ENCODE measurements at places on chromosomes 7 and 10.

GRCh38 chr7:43553999-43554398 is 28.9 kb upstream of the STK17A start:
- no peak for DNase-seq

DNA sequence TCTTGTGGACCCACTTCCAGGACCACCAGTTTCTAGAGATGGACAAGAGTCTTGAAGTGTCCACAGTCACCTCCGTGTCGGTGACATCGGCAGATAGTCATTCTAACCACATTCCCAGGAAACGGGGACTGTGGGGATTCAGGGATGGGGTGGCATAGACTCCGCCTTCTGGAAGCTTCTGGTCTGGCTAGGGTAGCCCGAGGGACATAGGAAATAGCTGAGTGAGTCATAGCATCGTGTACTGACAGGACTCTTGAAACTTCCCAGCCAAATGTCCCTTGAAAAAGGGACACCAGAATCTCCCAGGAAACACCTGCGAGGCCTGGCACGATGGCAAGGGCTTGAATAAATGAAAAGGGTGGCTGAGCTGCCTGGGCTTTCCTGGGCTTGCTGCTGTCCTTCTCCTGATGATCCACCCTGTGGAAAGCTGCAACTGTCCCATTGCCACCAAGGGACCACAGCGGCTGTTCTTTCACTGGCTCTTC is 84.1 kb upstream of the LRRC4 start:
- DNase-seq = no peak

GRCh38 chr10:33122014-33122809 is 164.2 kb upstream of the ITGB1 start:
- no peak for DNase-seq

DNA sequence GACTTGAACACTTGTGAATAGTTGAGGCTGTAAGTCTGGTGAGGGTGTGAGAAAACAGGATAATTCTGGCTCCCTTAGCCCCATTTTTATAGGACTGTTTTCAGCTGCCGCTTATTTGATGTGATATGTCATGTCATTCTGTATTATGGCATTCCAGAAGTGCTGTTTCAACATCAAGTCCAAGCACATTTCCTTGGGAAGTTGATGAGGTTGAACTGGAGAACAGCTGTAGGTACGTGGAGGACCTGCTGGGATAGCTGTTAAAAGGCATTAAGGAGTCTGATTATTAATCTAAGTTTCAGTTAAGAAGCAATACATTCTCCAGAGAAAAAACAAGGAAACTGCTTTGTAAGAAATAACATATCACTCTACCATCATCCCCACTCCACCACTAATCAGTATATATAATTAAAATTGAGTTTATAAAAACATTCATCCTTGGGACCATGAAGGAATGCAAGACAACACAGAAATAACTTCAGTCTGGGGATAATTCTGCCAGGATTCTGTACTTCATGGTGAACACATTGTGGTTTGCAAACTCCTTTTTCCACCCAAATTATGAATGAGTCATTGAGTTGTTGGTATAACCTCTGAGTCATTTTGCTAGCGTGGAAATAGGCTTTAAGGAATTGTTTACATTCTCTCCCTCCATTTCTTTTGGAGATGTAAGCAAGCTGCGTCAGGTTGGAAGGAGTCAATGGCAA is 39.9 kb upstream of the TMEM229A start:
- DNase-seq = no peak

DNA sequence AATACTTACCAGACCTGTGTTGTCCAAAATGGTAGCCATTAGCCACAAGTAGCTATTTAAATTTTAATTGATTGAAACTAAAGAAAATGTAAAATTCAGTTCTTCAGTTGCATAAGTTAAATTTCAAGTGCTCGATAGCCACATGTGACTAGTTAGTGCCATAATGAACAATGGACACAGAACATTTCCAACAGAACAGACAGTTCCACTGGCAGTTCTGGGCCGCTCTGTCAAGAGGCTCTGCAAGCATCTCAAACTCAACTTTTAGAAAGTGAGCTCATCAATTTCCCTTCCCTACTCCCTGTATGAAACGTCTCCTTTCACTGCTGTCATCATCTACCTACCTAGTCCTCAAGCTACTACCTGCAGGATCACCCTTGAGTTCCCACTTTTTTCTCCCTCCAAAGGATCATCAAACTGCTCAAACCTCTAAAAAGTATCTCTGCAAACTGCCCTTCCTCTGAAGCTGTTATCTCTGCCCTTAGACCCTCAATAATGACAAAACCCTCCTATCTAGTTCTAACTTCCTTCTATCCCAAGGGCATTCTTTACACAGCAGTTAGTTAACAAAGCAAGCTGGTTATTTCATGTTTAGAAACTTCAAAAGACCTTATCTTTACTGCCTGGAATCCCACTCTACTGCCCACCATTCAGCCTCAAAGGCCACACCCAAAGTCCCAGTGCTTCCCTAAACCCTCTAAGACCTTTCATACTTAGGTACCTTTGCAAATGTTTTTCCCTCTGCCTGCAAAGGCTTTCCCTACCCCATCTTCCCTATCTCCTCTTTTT is 20.6 kb downstream of the SHTN1 start:
- no peak for DNase-seq

DNA sequence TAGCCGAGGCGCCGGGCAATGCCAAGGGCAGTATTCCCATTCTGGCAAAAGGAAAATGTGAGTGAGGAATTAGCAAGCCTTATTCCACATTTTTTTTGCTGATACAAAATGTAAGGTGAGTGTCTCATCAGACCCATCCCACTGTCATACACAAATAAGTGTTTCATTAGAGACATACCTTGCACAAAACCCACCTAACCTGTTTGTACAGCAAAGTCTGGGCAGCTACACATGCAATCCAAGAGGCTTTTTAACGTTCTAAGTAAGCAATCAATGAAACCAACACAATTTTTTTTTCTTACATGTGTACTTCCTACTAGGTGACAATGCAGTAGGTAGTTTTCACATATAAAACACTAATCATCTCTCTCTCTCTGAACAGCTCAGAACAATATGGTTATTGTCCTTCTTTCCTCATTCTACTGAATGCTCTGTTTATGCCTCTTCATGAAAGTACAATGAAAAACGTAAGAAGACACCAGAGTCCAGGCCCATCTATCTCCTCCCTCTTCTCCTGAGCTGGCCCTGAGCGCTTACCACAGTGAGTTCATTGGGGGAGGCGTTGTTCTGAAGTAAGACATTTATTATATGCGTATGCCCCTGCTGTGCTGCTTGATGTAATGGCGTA is 217.2 kb downstream of the ANK3 start:
- DNase-seq = no peak

DNA sequence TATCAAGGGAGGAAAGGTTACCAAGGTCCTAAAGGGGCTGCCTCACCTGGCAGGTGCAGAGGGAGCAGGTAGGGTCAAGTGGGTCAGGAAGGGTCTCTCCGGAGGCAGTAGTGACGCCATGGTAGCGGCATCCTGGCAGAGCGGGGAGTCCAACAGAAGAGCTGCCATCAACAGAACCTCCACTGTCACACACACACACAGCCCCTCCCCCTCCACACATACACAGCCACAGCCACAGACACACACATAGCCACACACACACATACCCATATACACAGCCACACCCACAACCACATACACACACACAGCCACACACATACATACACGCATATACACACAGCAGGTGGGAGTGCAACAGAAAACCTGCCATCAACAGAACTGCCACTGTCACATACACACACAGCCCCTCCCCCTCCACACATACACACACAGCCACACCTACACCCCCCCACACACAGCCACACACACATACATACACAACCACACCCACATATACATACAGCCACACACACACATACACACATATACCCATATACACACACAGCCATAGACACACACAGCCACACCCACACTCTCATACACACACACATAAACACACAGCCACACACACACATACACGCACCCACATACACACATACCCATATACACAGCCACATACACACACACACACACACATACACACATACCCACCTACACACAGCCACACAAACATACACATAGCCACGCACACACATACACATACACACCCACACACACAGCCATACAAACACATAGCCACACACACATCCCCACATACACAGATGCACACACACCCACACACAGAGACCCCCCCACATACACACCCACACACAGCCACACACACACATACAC is 23.1 kb downstream of the KCP start:
- no peak for DNase-seq

GRCh38 chr7:116249969-116250553 is 39.7 kb downstream of the TES start:
- DNase-seq = no peak

GRCh38 chr7:132051311-132051710 is 494.9 kb upstream of the PODXL start:
- no peak for DNase-seq

- DNase-seq = no peak
Observed at GRCh38 chr7:116598278-116598677, 73.4 kb downstream of the CAV1 start.

GRCh38 chr10:4778761-4779160 is 47.2 kb upstream of the AKR1E2 start:
- DNase-seq = no peak

GRCh38 chr10:7605565-7606295 is 61.0 kb downstream of the ITIH5 start:
- no peak for DNase-seq

DNA sequence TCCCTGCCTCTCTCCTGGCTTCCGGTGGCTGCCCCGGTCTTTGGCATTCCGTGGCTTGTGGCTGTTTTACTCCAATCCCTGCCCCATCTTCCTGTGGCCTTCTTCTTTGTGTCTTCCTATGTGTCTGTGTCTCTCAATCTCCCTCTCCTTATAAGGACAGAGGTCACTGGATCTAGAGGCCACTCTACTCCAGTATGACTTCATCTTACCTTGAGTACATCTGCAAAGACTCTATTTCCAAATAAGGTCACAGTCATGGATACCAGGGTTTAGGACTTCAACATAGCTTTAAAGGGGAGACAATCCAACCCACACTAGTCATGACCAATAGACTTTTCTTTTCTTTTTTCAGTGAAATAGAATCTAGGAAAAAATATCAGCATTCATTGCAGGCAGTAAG is 153.3 kb upstream of the INSYN2A start:
- DNase-seq = no peak

DNA sequence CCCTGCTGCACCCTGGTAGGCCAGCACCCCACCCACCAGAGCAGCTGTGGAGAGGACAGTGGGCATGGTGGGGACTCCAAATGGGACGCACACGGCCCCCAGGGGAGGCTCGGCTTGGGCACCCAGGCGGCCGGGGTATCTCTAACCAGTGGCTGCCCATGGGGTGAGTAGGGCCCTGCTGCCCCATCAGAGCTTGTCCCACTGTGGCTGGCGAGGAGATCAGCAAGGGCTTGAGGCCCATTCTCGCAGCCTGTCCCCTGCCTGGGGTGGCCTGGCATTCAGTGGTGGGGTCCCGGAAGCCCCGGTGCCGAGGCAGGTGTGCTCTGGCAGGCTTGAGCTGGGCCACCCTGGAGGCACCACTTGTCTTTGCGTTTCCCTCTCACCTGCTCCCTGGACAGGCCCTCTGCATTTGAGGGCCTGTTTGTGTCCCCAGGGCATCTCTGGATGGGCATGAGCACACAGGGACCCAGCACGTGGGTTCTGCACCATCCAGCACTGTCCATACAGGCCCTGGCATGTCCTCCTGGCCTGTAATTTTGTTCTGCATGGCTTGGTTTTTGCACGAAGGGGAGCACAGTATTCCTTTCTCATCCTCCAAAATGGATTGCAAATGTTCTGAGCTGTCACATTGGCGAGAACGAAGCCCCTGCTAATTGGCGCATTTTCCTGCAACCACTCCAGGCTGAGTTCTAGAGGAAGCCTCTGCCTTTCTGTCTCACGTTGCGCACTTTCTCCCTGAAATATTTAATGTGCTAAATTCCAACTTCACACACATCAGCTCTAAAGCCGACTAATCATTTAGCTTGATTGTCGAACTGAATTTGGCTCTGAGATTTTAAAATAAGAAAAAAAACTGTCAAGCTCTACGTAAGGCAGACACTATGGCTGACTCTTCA is 27.2 kb downstream of the PWWP2B start:
- no peak for DNase-seq

DNA sequence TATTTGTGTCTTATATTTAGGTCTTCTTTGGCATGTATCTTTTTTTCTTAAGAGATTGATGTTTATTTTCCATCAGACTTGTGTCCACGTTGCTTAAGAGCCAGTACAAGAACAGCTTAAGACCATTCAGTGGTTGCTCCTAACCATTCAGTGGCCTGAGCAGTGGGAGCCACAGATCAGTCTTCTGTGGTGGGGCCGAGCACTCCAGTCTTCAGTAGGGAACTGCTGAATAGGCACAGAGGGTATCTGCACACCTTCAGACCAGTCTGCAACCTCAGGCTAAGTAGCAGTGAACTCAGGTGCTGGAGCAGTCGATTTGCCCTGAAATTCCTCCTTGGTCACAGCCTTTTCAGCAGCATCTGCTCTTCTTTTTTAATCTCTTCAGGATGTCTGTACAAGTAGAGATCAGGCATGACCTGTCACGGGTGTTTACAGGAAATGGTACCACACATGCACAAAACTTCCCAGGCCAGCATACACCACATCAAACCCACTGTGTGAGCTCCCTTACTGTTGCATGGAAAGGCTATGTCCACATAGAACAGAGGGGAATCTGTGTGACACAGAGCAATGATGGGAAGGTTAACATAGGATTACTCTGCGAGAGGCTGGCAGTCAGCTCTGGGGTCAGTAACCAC is 51.5 kb downstream of the FAM107B start:
- DNase-seq = no peak

GRCh38 chr7:110017405-110017804 is 1073.5 kb upstream of the LRRN3 start:
- DNase-seq = no peak

- DNase-seq = no peak
Observed at GRCh38 chr7:2721842-2722241, 33.8 kb downstream of the AMZ1 start.

DNA sequence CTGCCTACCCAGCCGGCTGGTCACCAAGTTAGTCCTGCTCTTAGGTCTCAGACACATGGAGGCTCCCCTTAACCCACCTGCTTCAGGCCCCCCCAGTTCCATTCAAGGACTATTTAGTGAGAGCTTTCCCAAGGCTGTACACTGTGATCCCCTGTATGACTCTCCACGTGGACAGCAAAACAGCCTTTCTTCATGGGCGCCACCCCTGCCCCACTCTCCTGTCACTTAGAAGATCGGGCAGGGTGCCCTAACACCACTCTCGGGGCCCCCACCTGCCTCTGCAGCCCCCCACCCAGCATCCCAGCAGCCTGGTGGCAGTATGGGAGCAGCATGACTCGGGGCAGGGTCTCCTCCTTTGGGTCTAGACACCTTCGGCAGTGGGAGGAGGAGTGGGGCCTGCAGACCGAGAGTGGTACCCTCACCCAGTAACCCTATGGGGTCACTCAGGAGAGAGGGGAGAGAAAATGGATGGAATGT is 116.6 kb downstream of the PTPN20 start:
- no peak for DNase-seq

GRCh38 chr10:58796242-58796641 is 283.6 kb downstream of the BICC1 start:
- no peak for DNase-seq

DNA sequence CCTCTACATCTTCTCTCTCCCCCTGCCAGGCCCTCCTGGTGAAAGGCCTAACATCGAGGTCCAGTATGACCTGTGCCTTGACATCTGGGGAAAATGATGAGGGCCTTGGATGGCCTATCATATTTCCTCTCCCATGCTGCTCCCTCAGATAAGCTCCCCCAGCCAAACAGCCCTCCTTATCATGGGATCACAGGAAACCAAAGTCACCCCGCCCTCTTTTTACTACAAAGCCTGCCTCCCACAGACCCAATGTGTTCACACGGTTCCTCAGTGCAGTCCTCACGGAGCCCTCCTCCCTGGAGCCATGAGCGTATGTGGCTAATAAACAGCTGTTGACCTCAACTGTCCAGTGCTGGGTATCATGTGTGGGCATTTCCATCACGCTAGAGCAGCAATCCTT is 32.0 kb downstream of the C10orf90 start:
- no peak for DNase-seq
